AG08395 (cell line): ENCODE measurements at places on chromosomes 5 and 9.

- no peak for DNase-seq
Observed at GRCh38 chr5:16140417-16140816, 39.2 kb downstream of the MARCHF11 start.

DNA sequence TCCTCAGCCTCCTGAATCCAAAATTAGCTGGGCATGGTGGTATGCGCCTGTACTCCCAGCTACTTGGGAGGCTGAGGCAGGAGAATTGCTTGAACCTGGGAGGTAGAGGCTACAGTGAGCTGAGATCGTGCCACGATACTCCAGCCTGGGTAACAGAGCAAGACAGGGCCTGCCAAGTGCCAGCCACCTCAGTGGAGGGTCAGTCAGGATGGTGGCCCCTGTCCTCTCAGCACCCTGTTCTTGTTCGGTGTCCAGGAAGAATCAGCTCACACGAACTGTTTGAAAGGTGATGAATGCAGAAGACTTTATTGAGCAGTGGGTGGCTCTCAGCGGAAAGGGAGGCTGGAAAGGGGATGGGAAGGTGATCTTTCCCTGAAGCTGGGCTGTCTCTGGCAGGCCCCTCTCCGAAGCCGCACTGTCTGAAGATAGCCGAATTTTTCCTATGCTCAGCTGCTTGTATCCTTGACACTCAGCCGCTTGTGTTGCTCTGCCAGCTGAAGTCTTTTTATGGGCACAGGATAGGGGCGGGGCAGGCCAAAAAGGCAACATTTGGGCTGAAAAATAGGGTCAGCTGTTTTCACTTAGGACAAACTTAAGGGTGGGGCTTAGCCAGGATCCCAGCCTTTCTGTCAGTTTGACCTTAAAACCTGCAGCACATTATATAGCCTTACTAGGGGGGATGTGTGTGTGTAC lies 50.9 kb downstream of the UBE2R2 start:
- peak; percentile 46 for DNase-seq

GRCh38 chr5:518721-519120 lies 5.5 kb downstream of the SLC9A3 start:
- DNase-seq, result no peak

- DNase-seq, result no peak
Observed at GRCh38 chr9:5798581-5798980, 34.3 kb downstream of the ERMP1 start.

DNA sequence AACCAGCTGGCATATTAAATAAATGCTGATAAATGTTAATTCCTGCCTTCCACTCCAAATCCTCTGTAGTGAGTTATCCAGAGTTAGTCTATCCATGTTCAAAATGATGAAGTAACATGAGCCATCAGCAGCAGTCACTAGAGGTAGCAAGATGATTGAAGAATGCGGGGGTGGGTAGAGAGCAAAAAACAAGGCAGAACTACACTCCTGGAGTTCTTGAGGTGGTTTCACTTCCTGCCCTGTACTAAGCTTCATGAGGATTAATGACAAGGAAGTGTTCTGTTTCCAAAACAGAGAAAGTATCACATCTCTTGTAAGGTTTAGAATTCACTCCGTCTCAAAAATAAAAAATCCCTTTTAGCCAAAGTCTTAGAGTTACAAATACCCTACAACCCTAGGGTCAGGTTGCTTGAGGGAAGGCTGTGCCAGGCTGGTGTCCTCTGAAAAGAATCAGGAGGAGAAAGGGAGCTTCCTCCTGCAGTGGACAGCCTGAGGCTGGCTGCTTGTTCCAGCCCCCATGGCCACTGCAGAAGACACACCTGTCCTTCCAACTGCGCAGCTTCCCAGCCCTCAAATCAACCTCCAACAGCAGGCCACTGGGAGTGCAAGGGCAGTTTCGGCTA lies 180.2 kb downstream of the DENND1A start:
- no peak for DNase-seq

GRCh38 chr9:105901514-105902109 lies 207.3 kb downstream of the TMEM38B start:
- DNase-seq, result no peak

DNA sequence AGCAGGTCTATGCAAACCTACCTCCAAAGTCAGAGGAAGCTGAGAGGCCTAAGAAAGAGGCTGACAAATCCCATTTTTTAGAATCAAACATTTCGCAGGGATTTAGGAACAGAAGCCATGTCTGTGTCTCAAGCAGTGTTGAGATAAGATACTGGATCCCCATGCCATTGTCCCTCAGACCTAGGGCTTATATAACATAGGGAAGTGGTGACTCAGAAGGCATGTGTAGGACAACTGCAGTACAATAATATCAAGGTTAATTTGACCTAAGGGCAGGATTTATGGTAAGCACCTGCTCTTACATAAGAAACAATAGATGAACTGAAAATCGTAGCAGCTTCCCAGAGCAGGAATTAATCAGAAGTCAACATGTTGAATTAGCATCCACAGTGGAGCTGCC lies 459.4 kb downstream of the ANXA1 start:
- DNase-seq, result no peak

DNA sequence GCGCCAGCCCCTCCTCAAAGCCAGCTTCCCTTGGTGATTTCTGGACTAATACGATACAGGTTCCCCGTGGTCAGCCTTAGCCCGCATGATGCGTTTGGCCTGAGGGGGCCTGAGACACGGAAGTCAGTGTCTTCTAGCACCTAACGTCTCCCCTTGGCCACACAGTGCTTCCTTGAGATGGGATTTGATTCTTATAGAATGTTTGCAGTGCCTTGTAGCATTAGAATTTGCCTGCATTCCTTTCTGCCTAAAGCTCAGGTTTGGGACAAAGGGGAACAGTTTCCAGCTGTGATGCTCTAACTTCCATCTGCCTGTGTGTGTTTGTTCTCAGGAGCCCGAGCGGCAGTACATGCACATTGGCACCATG lies 34.4 kb downstream of the CFAP90 start:
- DNase-seq, result no peak

DNA sequence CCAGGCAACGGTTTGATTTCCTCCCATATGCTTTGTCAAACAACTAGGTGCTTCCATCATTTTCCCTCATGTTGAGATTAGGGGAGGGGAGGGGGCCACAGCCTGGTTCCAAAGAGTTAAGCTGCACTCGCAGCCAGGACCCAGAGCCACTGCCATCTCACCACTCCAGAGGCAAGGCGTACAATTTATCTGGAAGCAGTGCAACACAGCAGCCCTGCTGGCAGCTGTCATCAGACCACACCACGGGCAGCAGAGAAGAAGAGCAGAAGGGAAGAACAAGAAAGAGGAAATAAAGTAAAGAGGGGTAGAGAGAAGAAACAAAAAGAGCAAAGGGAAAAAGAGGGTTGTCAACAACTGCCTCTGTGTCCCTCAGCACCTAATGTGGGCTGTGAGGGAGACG lies 38.9 kb downstream of the MED27 start:
- no peak for DNase-seq

- DNase-seq, result no peak
Observed at GRCh38 chr9:106228861-106229260, 534.5 kb downstream of the TMEM38B start.

DNA sequence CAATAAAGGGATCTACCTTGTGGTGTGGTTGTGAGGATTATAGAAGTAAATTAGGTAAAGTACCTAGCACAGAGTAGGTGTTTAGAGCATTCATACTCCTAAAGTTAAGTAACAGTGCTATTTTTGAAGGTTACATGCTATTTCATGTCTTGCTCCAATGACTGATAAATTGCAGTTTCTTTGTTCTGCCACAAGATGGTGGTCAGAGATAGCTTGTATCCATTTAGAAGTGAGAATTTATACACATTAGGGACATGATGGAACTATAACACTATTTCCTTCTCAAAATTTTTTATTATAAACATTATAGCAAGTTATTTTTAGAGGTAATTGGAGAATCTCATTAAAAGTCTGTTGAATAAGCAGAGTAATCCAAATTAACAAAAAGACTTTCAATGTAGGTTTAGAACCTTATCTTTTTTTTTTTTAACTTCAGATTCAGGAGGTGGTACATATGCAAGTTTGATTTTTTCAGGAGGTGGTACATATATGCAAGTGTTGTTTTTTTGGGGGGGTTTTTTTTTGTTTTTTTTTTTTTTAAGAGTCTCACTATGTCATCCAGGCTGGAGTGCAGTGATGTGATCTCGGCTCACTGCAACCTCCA lies 17.1 kb downstream of the MTREX start:
- DNase-seq, result peak; percentile 50

- DNase-seq, result no peak
Observed at GRCh38 chr5:116359592-116359991, 215.0 kb downstream of the SEMA6A start.

DNA sequence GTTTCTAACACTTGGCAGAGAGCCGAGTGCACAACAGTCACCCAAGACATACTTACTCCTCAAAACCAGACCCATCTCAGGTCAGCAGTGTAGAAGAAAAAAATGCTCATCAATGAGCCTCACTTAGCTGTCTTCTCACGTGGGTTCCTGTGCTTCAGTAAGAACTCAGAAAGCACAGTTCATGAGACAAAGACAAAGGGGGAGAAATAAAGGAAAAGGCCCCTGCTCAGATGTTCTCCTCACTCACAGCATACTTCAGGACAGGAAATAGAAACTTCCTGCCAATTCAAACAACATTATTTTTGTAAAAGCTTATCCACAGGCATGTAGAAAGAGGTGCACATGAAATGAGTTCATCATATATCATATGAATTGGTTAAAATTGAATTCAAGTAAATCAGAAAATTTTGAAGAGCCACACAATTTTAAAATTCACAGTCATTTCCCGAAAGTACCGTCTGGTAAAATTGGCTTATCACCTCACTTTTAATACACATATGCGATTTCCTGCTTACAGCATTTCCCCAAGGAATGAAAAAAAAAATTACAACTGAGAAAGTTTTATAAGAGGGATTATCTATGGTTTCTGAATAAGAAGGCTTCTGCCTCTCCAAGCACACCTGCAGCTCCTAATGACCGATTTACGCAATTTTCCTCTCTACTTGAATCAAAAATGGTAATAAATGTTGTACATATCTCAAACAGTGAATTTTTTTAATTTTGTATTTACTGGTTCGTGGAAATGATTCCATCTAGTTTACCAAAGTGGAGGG lies 328.3 kb downstream of the TMEM167A start:
- no peak for DNase-seq

GRCh38 chr5:36590513-36591286 lies 15.7 kb upstream of the SLC1A3 start:
- DNase-seq, result no peak

- no peak for DNase-seq
Observed at GRCh38 chr5:130796032-130796431, 369.0 kb downstream of the HINT1 start.

- no peak for DNase-seq
Observed at GRCh38 chr9:5481322-5482040, 28.9 kb upstream of the PDCD1LG2 start.

DNA sequence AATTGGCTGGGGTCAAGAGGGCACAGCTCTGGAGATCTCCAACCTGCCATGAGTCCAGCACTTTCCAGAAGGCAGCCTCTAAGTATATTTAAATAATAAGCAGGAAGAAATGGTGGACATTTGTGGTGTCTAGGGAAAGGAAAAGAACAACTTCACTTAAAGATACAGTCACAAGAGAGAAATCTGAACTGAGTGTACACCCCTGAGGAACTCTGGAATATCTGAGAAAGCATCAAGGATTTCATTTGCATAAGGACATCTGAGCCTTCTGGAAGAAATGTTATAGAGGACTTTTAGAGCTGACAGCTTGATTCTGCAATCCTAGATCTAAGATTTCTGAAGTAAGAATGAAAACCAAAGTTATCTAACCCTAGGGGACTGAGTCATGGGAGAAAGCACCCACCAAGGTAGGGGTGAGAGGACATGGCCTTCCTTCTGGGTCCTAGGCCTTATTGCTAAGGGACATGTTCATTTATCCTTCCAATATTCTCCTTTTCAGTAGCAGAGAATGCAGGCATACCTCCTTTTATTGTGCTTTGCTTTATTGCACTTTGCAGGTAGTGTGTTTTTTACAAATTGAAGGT lies 253.4 kb upstream of the SLC24A2 start:
- no peak for DNase-seq

DNA sequence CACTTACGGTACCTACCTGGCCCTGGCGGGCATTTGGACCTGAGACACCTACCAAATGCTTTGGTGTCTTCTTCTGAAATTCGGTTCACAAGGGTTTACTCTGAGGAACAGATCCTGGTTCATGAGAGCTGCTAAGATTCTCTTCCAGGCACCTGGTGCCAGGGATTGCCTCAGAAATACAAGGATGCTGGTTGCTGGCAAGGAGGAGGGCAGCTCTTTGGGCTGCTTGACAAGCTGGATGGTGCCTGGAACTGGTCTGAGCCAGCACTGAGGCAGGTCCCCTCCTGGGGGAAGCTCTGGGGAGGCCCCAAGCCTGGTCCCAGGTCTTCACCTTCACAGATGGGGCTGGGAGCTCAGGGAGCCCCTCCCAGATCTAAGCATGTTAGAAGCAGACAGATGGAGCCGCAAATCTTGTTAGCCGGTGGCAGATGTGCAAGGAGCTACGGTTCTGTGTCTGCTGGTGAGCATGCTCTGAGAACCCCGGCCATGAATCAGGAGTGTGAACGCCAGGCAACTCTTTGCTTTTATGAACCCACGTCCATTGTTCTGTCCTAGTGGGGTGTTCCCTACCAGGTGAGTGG lies 16.3 kb downstream of the FABP6 start:
- no peak for DNase-seq
